ENCODE measurements at places on chromosomes 2 and 18.
A peak's percentile ranks its signal among the peaks of the same experiment; 100 is the strongest.

DNA sequence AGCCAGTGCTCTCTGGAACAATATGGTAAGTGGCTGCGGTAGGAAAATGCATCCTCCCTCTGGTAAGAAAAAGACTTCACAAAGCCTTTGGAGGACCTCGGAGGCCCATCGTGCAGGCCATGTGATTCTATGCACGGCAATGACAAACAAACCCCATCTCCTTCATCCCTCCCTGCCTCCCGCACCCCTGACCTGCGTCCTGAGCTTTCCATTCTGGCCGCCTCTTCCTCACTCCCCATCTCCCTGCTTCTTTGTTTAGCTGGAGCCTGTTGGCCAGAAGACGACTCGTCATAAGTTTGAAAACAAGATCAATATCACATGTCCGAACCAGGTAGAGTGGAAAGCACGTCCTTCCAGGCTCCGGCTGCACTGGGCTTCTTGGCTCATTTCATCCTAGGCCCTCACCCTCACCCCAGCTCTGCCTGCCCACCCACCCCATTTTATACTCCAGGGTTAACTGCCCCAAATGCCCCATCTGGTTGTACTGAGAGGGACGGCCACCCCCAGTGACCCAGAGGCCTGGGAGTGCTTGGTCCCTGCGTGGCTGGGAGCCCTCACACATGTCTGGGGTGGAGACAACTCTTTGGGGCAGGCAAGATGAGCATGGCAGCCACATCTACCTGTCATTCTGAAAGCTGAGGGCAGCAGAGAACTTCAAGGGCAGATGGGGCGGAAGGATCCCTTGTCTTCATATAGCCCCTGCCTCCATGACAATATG, 94.0 kb downstream of the PLB1 start:
- DNase-seq: no peak

DNA sequence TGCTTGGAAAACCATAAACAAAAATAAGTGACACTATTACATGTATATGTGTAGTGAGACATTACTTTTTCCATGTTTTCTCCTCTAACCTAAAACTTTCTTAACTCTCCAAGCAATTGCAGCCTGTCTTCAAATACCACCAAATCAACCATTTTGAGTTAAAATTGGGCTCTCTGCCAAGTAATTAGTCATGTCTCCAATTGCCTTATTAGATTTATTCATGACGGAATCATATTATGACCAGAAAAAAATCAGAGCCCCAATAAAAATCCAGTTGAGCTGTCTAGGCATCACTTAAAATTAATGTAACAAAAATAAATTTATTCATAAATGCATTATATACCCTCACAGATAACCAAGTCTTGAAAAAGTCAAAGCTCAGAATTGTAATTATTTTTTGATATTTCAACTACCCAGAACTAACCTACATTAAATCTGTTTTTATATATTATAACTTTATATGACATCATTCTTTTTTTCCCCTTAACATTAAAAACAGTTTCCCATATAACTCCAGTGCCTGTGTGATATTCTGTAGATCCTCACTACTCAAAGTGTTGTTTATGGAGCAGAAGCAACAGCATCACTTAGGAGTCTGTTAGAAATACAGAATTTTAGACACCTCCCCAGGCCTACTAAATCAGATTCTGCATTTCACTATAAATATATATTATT, 157.0 kb downstream of the ERBB4 start:
- DNase-seq: no peak

- no peak for DNase-seq
Observed at GRCh38 chr18:35424356-35424755, 47.2 kb upstream of the ZNF396 start.

DNA sequence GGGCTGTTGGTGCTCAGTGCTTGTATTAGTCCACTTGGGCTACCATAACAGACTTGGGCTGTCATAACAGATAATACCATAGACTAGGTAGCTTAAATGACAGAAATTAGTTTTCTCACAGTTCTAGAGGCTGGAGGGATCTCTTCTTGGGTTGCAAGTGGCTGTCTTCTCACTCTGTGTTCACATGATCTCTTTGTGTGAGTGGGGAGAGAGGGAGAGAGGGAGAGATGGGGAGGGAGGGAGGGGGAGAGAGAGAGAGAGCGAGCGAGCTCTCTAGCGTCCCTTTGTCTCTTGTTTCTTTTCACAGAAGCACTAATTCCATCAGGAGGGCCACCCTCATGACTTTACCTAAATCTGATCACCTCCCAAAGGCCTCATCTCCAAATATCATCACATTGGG, 4.5 kb upstream of the XRCC5 start:
- DNase-seq: no peak

GRCh38 chr2:156206355-156206754, 126.2 kb downstream of the NR4A2 start:
- DNase-seq: no peak

GRCh38 chr2:131588152-131588873, 60.6 kb downstream of the CCDC74A start:
- no peak for DNase-seq

- DNase-seq: peak; percentile 54
Observed at GRCh38 chr2:64327510-64328414, 126.2 kb upstream of the LGALSL start.

GRCh38 chr18:37425222-37425621, 140.4 kb downstream of the CELF4 start:
- no peak for DNase-seq

Measured in fibroblast of pulmonary artery (primary cell).